ENCODE measurements at places on chromosomes 5 and 9.

DNA sequence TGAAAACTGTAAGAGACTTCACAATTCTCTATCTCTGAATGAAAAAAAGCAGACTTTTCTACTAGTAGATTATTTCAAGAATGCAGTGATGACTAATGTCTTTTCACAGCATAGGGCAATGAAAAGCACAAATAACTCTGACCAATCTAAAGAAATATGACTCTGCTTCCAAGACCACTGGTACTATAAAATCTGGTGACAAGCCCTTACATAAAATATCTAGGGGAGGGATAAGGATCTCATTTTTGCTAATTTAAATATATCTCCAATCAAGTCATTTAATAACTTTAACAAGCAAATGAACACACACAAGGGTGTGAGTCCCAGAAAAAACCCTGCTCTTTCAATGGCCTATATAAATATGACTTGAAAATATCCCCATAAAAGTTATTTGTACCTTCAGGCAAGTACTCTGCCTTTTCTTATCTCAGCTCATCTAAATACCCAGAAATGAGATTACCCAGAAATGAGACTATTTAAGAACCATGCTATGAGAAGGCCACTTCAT is 105.2 kb downstream of the GNAQ start:
- H3K4me1 ChIP-seq, result no peaks in the 10 kb centered on the region
- no peaks in the 10 kb centered on the region for H3K27me3 ChIP-seq
- no peak overlapping the region for H3K4me3 ChIP-seq
- no peaks in the 10 kb centered on the region for H3K36me3 ChIP-seq
- no peak for DNase-seq

DNA sequence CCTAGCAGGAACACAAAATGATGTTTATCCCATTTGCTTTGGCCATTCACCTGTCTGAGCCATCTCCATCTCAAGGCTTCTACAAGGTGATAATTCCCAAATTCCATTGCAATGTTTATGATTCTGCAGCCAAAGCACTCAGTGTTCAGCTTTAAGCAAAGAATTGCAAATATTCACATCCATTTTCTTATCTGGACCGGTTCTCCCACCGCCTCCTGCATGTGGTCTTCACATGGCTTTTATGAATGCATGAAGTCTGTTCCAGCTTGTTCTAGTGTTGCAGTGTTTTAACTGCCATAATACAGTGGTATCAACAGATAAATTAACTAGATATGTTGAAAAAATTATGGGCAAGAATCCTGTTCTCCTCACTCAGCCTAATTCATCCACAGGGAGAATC is 443.0 kb upstream of the KLF4 start:
- H3K27ac ChIP-seq, result no peak overlapping the region
- H3K27me3 ChIP-seq, result no peaks in the 10 kb centered on the region
- DNase-seq, result no peak
- H3K4me3 ChIP-seq, result no peak overlapping the region
- H3K4me1 ChIP-seq, result no peaks in the 10 kb centered on the region

DNA sequence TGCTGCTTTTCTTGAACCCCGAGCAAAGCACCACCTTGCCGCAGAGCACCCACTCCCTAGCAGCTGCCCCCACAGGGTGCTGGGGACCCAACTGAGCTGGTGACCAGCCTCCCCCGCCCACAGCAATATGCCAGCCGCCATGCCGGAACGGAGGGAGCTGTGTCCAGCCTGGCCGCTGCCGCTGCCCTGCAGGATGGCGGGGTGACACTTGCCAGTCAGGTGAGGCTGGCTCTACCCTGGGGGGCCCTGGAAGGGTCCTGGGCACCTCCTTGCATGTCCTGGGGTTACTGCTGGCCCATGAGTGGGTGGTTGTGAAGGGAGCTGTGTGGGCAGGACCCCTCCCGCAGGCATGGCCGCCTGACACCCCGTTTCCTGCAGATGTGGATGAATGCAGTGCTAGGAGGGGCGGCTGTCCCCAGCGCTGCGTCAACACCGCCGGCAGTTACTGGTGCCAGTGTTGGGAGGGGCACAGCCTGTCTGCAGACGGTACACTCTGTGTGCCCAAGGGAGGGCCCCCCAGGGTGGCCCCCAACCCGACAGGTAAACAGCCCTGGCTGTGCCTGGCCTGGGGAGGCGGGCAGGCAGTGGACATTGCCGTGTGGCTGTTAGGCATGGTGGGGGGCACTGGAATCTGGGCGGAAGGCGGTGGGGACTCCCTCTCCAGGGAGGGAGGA is 7.2 kb downstream of the EGFL7 start:
- peak overlapping the region; percentile 30 for H3K4me3 ChIP-seq
- no peak for DNase-seq
- no peaks in the 10 kb centered on the region for H3K27me3 ChIP-seq

GRCh38 chr9:134530724-134531123 is 110.9 kb upstream of the COL5A1 start:
- H3K36me3 ChIP-seq, result no peaks in the 10 kb centered on the region
- H3K27ac ChIP-seq, result no peak overlapping the region
- no peak for DNase-seq
- no peaks in the 10 kb centered on the region for H3K4me1 ChIP-seq
- H3K4me3 ChIP-seq, result no peak overlapping the region

DNA sequence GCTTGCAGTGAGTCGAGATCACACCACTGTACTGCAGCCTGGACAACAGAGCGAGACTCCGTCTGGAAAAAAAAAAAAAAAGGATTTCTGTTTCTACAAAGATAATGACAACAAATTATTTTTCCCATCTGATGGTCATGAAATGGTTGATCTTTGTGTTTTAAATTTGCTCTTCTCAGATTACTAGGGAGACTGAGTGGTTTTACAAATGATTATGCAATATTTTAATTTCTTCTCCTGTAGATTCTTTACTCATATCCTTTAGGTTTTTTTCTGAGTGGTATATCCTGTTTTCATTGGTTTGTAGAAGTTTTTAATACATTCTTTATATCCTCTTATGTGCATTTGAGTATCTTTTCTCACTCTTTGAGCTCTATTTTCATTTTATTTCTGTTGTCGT is 20.6 kb upstream of the AUH start:
- no peaks in the 10 kb centered on the region for H3K27me3 ChIP-seq
- H3K4me1 ChIP-seq, result no peaks in the 10 kb centered on the region
- no peak overlapping the region for H3K4me3 ChIP-seq
- H3K27ac ChIP-seq, result no peak overlapping the region
- no peaks in the 10 kb centered on the region for H3K36me3 ChIP-seq
